ENCODE measurements at places on chromosomes 5 and 9.

DNA sequence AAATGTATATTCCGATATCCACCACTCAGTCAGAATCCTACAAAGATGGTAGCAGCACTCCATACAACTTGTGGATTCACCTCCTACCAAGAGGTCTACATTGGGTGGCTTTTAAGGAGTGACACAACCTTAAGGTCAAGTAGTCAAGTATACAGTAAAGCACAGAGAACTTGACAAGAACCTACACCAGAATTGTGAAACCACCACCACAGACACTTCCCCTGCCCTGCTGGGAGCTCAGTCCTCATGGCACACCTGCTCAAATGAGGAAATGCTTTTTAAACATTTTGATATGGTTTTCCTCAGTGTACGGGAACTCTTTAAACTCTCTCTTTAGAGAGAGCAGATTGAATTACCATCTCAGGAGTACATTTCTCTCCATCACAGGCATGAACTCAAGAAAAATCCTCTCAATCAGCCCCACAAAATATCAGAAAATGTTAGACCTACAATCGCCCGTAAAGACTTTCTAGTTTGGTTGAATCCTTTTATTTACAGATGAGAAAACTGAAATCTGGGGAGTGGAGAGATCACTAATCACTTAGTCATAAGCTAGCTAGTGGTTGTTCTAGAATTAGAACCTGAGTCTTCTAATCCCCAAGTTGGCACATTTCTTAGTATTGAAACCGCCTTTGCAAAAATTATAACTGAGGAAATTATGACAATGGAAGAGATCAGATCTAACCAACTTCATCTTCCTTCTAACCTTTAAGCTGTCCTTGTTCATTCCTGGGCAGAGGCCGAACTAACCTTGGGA, 38.5 kb upstream of the NR4A3 start:
- no peak for DNase-seq

- DNase-seq: no peak
These were observed 46.7 kb downstream of the MEF2C start for GRCh38 chr5:88836195-88836838.

DNA sequence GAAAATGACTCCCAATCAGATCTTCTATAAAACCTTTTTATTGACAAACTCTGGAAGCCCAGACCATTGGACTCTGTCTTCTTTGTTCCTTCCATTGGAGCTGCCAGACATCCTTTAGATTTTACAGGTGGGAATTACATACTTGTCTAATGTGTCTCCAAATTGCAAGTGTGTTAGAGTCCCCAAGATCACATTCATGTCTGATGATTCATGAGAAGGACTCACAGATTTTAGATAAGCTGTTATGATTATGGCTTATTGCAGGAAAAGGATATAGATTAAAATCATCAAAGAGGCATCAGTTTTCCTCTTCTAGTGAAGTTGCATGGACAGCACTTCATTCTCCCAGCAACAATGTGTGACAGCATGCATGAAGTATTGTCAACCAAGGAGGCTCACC, 70.4 kb downstream of the MUSK start:
- no peak for DNase-seq

DNA sequence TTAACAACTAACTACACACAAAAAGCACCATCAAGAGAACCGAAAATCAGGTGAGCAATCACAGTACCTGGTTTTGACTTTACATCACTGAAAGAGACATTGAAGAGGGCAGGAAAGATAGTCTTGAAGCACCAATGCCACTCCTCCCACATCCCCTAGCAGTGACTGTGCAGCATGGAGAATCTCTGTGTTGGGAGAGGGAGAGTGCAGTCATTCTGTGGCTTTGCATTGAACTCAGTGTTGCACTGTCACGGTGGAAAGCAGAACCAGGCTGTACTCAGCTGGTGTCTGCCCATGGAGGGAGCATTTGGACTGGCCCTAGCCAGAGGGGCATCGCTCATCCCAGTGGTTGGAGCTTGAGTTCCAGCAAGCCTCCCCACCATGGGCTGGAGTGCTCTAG, 40.4 kb downstream of the C5 start:
- DNase-seq: no peak

GRCh38 chr5:113242481-113243348, 192.1 kb downstream of the TSSK1B start:
- DNase-seq: no peak

DNA sequence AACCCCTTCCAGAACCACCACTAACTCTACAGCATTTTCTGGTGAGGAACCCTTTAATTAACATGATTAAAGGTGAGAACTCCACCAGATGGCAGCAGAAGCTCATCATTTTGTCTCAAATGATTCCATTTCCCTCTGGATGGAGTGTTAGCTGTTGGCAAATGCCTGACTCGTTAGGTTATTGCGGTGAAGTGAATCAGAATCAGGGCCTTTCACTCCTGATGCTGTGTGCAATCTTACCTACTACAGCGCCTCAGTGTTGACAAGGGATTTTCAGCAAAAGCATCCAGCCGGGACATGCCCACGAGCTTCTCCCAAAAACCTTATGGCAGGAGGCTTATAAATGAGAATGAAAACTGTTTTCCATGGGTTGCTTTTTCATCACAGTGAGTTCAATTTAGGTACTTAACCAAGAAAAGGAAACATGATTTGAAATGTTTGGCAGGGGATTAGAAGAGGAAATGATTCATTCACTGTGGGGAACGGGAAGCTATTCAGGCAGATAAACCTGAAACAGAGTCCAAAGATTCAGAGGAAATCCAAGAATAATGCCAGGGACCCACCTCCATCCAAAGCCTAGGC, 48.0 kb upstream of the CAST start:
- peak; percentile 69 for DNase-seq

- DNase-seq: no peak
These were observed 158.2 kb downstream of the DENND1A start for GRCh38 chr9:123771690-123772089.

DNA sequence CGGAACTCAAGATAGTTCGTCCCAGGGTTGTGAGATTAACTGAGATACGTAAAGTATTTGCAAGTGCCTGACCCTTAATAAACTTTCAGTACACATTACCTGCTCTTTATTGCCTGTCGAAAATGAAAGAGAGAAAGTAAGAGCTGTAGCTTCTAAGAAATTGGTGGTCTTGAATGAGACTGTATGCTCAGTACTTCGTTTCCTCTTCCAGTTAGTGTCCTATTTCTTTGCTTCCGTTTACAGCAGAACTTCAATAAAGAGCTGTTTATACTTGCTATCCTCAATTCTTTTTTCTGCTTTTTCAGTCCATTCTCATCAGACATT, 534 bp downstream of the SRFBP1 start:
- no peak for DNase-seq

GRCh38 chr9:214648-215493, at the start of gene DOCK8:
DOCK8 (plus strand) TSS chr9:214865; CDS start chr9:214977, 112 bp downstream.
- DNase-seq: peak; percentile 35

DNA sequence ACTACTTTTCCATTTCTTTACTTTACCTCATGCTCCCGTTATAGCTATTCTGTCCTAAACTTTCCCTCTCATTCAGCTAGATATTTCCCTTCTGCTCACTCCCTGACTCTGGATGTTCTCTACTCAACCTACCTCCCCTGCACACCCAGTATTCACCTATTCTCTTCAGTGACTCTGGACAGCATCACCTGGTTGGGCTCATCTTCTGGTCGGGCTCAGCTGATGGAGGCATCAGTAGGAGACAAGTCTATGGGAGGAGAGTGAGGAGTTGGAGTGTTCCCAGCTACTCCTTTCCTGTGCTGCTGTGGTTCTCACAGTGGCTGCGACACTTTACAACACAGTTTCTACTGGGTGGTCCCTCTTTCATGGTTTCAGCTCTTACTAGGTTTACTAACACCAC, 493.9 kb downstream of the DMAC1 start:
- DNase-seq: no peak
